ENCODE measurements at places on chromosomes 4 and X.

DNA sequence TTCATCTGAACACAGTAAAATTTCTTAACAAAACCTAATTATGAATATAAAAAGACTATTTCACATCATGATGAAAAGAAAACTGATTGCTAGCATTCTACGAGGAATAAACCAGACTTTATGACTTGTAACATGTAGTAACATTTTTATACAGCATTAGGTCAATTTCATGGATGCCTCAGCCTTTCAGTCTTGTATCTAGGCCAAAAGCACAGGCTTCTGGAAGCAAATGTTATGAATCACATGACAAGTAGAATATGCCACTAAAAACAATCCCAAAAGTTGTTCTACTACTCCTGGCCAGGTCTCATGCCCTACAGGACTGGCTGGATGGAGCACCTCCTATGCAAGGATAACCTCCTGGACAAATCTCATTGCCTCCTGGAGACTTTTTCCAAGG, 101.2 kb downstream of the ARHGAP6 start:
- DNase-seq: no peak

DNA sequence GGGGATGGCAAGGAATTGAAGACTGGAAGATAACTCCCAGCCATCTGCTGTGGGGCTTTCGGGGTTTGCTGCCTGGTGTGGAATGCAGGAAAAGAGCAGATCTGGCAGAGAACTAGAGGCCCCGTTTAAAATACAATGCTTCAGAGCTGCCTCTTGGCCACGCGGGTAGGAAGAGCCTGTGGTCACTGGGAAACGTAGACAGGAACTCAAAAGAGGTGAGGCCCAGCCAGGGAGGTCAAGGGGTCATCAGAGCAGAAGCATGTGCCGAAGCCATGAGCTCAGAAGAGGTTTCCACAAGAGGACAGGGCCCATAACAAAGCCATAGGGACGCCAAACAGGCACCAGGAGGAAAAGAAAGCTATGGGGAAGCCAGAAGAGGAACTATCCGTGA, 14.5 kb upstream of the STS start:
- no peak for DNase-seq

- DNase-seq: no peak
Measured at GRCh38 chr4:93749292-93749761, 79.2 kb upstream of the ATOH1 start.

- DNase-seq: peak; percentile 65
Measured at GRCh38 chr4:141275834-141276233, 55.1 kb downstream of the ZNF330 start.

DNA sequence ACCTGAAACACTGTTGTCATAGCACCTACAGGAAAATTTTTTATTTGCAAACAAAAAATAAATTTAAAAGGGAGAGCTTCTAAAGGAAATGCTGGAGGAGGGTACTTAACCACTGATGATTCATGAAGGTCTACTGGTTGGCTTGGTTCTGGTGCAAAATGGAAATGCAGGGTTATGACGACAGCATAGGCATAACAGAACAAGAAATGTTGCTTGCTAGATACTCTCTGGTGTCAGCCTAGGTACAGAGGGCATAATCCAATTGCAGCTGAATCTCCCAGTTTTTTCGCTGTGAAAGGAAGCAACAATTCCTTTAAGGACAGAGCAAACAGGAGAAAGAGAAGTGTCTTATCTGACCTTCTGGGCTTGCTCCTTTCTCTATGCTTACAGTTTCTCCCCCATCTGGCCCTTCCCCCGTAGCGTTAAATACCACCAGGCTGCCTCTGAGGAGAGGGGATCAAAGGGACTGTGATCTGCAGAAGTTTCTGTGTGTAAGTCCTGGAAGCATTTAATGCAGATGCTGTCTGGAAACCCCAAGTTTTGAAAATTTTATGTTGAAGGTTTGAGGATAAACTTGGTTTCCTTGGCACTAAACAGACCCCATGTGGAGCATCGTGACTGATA, 23.7 kb upstream of the CASK start:
- DNase-seq: no peak
